ENCODE measurements at places on chromosomes 6 and 20. TPM values are rescaled to one million over a fixed set of nuclear protein-coding genes. Genes with fewer than 3 reads are reported as not detected.

The PRND gene
- not detected for total RNA-seq

DNA sequence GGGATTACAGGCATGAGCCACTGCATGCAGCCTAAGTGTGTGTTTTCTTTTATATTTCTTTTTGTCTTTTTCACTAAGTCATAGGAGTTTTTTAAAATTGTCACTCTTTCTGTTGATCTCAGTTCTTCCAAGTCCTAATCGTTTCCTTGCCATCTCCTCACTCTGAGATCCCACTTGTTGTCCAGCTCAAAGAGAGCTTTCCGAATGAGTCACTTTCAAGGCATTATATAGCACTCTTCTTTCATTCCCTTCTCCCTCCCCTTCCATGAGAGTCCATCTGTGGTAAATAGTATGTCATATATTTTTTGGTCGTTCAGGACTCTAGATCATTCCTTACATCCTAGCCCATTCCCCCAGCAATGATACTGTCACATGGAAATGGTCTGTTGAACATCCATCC lies 4.3 kb downstream of the VAPB start:
- no peak for DNase-seq
- H3K27me3 ChIP-seq, result no peaks in the 10 kb centered on the region
- H3K4me1 ChIP-seq, result peaks cover 69% of the 10 kb centered on the region
- H3K27ac ChIP-seq, result no peak overlapping the region

The COL11A2 gene
- 0.20 TPM for total RNA-seq

DNA sequence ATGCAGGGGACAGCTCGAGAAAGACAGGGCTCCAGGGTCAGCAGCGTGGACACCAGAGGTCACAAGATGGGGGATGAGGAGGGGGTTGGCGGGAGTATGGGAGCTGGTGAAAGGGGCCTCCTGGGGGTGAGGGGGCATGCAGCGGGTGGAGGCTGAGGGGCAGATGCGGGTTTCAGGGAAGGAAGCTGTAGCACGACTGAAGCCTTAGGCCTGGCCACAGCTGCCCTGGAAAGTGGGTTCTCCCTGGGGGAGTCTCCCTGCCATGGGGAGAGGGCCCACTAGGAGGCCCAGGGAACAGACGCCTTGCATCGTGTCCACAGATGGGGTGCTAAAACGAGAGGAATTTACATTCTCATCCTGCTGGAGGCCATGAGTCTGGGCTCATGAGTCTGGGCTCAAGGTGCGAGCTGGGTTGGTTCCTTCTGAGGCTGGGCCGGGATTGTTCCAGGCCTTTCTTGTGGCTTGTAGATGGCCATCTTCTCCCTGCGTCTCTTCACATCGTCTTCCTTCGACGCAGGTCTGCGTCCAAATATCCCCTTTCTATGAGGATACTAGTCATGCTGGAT lies 18.0 kb downstream of the APCDD1L start:
- no peak overlapping the region for H3K4me3 ChIP-seq
- no peaks in the 10 kb centered on the region for H3K27me3 ChIP-seq
- DNase-seq, result no peak
- H3K36me3 ChIP-seq, result no peaks in the 10 kb centered on the region
- no peak overlapping the region for H3K27ac ChIP-seq

DNA sequence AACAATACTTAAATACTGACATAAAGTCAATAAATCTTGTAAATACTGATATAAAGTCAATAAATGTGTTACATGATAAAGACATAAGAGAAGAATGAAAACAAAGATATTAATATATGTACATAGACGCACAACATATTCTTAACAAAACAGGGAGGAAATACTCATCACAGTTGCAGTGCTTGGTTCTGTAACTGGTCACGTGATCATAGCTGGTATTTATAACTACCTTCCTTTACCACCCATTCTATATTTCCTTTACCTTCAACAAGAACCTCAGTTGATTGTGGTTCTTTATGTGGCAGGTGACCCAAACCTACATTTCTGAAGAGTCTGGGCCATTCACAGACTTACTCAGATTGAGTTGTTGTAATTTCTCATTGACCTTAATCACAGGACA lies 131.6 kb downstream of the SGK1 start:
- no peak overlapping the region for H3K27ac ChIP-seq
- no peaks in the 10 kb centered on the region for H3K36me3 ChIP-seq
- no peaks in the 10 kb centered on the region for H3K27me3 ChIP-seq
- H3K4me3 ChIP-seq, result no peak overlapping the region

- DNase-seq, result no peak
Measured at GRCh38 chr6:25088513-25088912, 152.8 kb upstream of the RIPOR2 start.

The C6orf58 gene
- total RNA-seq, result not detected

- no peak overlapping the region for H3K27ac ChIP-seq
- H3K4me3 ChIP-seq, result no peak overlapping the region
- DNase-seq, result no peak
- peaks cover 30% of the 10 kb centered on the region for H3K4me1 ChIP-seq
- H3K27me3 ChIP-seq, result no peaks in the 10 kb centered on the region
- H3K36me3 ChIP-seq, result peaks cover 6% of the 10 kb centered on the region
Measured at GRCh38 chr6:15500901-15501825, 161.7 kb downstream of the DTNBP1 start.

All from upper lobe of left lung (tissue), 6 donors.